ENCODE measurements at places on chromosomes 7 and 10.

DNA sequence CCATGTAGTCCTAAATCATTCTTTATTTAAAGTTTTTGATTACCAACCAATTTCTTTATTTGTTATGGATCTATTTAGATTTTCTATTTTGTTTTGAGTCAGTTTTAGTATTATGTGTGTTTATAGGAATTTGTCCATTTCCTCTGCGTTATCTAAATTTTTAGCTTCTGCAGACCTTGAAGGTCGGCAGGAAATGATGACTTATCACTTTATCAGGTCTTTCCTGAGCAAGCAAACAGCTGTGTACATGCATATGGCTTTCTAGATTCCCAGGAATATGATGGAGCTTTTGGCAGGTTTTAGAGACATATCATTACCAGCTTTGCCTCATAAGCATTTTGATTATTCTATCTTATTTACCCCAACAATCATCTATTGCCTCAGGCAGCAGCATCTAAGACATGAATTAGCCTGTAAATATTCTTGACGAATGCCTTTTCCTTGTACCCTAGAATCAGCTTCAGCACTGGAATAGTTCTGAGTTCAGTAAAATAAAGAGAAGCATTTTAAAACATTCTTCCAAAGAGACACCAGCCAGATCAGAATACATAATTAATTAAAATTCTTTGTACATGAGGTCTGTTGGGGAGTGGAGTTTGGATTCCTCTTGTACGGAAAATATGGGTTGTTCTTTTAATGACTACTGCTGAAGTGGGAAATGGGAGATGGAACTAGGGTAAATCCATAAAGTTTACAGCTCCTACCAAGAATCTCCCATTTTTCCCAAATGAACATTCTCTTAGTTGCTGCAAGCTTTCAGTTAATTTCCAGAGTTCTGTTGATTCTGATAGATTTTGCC is 408.8 kb upstream of the SEMA3C start:
- no peak for DNase-seq

DNA sequence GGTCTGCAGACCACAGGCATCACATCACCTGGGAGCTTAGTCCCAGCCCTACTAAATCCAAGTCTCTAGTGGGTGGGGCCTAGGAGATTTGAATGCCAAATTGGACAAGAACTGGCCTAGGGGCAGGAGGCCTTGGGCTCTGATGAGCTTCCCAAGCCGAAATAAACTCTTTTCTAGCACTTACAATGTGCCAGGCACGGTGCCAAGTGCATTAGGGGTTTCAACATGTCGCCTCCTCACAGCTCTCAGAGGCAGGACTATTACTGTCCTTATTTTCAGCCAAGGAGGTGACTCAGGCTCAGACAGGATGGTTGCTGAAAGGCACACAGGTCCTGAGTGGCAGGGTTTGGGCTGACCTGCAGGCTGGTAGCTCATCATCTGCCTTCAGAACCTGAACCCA is 9.2 kb upstream of the CPA1 start:
- DNase-seq: peak; percentile 36

- no peak for DNase-seq
Measured at GRCh38 chr10:47028466-47028865, 117.2 kb downstream of the PTPN20 start.

- DNase-seq: no peak
Measured at GRCh38 chr10:78025685-78026364, 3.5 kb downstream of the POLR3A start.

- no peak for DNase-seq
Measured at GRCh38 chr7:128871050-128871449, 8.4 kb downstream of the ATP6V1F start.

DNA sequence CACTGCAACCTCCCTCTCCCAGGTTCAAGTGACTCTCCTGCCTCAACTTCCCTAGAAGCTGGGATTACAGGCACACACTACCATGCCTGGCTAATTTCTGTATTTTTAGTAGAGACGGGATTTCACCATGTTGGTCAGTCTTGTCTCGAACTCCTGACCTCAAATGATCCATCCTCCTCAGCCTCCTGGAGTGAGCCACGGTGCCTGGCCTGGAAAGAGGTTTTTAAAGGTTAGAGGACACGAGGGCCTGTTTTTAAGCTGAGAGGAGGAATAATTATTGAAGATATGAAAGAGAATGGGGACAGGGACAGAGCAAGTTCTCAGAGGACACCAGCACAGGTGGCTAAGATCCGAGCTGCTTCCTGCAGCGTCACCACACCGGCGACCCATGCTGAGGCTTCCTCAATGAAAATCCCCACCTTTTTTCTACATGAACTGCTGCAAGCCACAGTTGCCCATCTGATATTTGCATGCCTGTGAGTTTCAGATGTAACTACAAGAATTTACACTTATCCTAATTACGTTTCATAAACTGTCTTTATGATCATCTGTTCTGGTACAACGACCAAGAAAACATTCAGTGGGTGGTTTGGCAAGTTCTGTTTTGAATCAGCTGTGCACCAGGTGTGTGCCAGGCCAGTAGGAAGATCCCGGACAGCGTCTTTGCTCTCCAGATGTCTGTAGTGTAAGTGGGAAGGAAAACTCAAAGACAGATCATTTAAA is 76.0 kb downstream of the HIP1 start:
- no peak for DNase-seq

GRCh38 chr7:156861212-156861611 is 31.8 kb downstream of the LMBR1 start:
- DNase-seq: no peak

GRCh38 chr7:128084896-128085608 is 53.8 kb upstream of the LRRC4 start:
- DNase-seq: no peak

- no peak for DNase-seq
Measured at GRCh38 chr7:83072576-83073517, 89.8 kb downstream of the PCLO start.

DNA sequence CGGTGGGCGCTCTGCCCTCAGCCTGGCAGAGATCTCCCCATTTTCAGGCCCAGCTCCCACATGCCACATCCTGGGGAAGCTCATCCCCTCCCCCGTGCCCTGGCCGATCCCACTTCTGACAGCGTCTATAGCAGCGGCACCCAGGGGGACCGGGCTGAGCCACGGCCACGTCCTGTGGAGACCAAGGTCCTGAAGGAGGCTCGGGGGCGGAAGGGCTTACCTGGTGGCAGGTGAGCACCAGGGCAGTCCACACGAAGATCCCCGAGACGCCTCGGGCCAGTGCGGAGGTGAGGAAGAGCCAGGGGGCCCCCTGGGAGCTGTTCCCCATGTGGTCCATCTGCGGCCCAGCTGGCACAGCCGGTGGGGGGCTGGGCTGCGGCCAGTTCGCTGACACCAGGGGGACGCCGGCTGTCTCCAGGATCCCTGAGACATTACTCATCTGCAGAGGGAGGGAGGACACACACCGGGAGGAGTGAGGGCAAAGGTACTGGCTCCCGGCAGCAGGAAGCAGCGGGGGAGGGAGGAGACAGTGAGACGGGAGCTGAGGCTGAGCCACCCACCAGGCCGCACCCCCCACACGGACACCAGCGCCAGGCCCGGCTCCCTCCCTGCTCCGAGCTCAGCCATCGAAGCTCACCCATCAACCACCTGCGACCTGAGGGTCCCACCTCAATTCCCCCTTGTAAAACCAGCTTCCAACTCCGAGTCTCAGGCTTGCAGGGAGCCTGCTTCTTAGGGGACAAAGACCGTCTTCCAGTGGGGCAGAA is 776 bp downstream of the TMEM184A start:
- DNase-seq: no peak

- no peak for DNase-seq
Measured at GRCh38 chr7:81707196-81707595, 62.7 kb downstream of the HGF start.

DNA sequence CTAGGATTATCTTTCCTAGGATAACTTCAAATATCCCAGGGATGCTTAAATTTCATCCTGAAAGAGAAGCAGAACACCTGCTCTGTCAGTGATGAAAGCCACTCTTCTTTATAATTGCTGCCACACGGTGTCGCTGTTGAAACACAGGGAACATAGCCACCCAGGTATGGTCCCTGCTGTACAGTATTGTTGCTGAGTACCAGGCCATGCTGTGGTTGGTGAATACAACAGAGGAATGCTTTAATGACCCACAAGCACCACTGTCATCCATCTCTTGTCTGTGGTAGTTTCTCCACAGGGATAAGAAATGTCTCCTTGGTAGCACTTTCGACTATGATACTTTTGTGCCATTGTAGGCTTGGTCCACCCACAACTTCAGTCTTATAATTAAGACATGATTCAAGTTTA is 70.6 kb upstream of the STARD3NL start:
- peak; percentile 59 for DNase-seq

DNA sequence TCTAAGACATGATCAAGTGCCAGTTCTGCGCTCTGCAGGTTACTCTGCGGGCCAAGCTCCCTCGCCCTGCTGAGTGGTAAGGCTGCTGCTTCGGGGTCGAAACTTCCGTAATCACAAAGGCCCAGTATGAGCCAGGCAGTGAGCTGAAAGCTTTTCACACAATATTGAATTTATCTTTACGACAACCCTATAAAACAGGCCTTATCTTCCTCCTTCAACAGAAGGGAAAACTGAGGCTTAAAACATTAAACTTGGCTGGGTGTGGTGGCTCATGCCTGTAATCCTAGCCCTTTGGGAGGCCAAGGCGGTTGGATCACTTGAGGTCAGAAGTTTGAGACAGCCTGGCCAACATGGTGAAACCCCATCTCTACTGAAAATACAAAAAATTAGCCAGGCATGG is 83.3 kb downstream of the FAM107B start:
- DNase-seq: no peak

GRCh38 chr10:129472696-129473555 is 5.9 kb downstream of the MGMT start:
- no peak for DNase-seq

- DNase-seq: no peak
Measured at GRCh38 chr7:2964208-2964607, 79.5 kb downstream of the CARD11 start.

GRCh38 chr7:100764841-100765240 is 31.4 kb downstream of the ZAN start:
- DNase-seq: no peak

- no peak for DNase-seq
Measured at GRCh38 chr7:141788296-141788695, 1.7 kb upstream of the TAS2R5 start.

Measured in tibial nerve (tissue), 4 donors.